ENCODE measurements at places on chromosomes 16 and 17. TPM values are rescaled to one million over a fixed set of nuclear protein-coding genes. Genes with fewer than 3 reads are reported as not detected.

The SDR42E1 gene
- 1.6 TPM for total RNA-seq

The ABCA9 gene
- total RNA-seq, result not detected

GRCh38 chr17:50350733-50351132, 4.8 kb downstream of the XYLT2 start:
- DNase-seq, result no peak

DNA sequence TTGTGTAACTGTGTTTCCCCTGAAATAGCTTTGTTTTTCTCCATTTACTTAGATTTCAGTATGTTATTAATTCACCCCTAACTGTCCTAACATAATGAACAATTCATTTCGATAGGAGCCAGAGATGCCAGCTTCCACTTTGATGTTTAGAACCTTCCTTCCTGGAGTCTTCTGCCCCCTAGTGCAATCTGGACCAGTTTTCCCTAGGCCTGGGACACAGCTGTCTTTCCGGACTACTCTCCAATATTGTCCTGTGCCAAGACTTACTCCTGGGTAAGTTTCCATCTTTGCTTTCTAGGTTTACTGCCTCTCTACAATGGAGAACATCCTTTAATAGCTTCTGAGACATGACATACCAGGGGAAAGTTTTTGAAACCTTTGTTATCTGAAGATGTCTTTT, 12.8 kb downstream of the RECQL5 start:
- no peak for DNase-seq

The EXOC7 gene
- 32.4 TPM for total RNA-seq

- no peak for DNase-seq
Observed at GRCh38 chr17:59410049-59410437, 78.6 kb downstream of the YPEL2 start.

DNA sequence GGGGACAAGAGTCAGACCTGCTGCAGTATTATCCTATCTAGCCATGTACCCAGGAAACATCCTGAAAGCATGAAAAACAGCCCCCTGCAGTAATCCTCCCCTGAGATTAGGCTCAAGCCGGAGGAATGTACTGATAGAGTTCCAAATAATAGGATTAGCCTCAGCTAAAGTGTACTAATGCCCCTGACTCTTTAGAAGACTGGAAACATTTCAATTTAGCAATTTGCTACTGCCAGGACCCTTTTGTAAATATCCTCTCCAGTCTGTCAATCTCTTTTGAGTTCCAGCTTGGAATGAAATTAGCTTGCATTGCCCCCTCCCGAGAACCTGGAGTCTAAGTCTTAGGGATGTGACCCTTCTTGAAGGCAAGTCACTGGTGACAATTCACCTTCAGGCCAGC, 110.8 kb upstream of the DNAH9 start:
- DNase-seq, result no peak

Measured in RPMI7951 (cell line).